Right cardiac atrium (tissue), 5 donors: ENCODE measurements at places on chromosomes 16 and 17.

GRCh38 chr16:28532940-28533647 lies 5.7 kb downstream of the NUPR1 start:
- no peak for DNase-seq

DNA sequence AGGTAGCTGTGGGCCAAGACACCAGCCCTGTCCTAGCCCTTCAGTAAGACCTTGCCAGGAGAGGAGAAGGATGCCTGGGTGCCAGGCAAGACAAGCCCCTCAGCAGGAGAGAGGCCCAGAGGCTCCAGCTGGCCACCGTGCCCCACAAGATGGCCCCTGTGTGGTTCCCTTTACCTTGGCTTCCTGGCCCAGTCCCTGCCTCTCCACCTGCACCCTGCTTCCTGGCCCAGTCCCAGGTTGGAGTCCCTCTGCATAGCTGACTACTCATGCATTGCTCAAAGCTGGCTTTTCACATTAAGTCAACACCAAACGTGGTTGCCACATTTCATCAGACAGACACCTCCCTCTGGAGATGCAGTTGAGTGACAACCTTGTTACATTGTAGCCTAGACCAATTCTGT lies 4.0 kb downstream of the SYNGR3 start:
- peak; percentile 50 for DNase-seq

GRCh38 chr17:34154961-34155730 lies 99.9 kb upstream of the CCL2 start:
- DNase-seq: no peak

- DNase-seq: peak; percentile 43
These were observed 65.6 kb downstream of the TOM1L2 start for GRCh38 chr17:17906418-17907215.

DNA sequence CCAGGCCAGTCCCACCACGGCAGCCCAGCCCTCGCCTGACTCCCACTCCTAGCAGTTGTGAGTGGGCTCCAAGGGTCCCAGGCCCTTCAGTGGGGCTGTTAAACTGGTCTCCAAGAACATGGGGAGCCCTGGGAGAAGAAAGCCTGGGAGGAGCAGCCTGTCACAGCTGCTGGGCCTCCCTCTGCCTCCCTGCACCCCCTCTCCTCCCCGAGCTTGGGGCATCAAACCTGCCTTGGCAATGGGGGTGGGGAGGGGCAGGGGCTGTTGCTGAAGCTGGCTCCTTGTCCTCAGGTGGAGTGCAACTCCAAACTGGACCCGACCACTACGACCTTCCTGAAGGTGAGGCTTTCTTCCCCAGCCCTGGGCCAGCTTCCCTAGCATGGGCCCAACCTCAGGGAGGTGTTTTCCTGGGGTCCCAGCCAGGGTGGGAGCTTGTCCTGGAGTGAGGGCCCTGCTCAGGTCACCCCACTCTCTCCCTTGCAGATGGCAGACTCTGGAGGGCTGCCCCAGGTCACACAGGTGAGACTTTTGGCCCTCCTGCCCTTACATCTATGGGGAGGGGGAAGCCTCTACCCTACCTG lies 6.6 kb upstream of the SETD6 start:
- DNase-seq: no peak

DNA sequence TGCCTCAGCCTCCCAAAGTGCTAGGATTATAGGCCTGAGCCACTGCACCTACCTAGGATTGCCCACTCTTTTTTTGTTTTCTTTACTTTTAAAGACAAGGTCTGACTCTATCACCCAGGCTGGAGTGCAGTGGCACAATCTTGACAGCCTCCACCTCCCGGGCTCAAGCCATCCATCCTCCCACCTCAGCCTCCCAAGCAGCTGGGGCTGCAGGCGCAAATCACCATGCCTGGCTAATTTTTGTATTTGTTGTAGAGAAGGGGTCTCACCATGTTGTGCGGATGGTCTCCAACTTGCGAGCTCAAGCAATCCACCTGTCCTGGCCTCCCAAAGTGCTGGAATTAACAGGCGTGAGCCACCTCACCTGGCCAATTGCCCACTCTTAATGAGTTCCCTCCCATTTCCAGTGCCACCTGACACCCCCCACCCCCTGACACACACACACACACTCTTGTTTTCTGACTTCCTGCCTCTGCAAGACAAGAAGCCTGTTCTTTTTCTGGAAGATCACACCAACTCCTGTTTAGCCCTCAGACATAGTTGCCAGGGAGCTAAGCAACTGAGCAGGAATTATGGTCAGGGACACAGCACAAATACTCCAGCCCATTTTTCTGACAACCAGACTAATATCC lies 2.6 kb downstream of the OVCA2 start:
- peak; percentile 24 for DNase-seq

- DNase-seq: peak; percentile 52
These were observed 9.8 kb downstream of the MSRB1 start for GRCh38 chr16:1933097-1933661.

- no peak for DNase-seq
These were observed 6.7 kb upstream of the LPO start for GRCh38 chr17:58231641-58232040.

GRCh38 chr16:679814-680624 lies at the start of gene STUB1:
TSS of gene STUB1 (plus strand) at chr16:680410. CDS start at chr16:680526, 116 bp downstream.
- peak; percentile 89 for DNase-seq

- DNase-seq: no peak
These were observed 14.1 kb downstream of the RAD51C start for GRCh38 chr17:58706351-58707140.

GRCh38 chr17:79670537-79671084 lies 59.8 kb upstream of the RBFOX3 start:
- DNase-seq: no peak

DNA sequence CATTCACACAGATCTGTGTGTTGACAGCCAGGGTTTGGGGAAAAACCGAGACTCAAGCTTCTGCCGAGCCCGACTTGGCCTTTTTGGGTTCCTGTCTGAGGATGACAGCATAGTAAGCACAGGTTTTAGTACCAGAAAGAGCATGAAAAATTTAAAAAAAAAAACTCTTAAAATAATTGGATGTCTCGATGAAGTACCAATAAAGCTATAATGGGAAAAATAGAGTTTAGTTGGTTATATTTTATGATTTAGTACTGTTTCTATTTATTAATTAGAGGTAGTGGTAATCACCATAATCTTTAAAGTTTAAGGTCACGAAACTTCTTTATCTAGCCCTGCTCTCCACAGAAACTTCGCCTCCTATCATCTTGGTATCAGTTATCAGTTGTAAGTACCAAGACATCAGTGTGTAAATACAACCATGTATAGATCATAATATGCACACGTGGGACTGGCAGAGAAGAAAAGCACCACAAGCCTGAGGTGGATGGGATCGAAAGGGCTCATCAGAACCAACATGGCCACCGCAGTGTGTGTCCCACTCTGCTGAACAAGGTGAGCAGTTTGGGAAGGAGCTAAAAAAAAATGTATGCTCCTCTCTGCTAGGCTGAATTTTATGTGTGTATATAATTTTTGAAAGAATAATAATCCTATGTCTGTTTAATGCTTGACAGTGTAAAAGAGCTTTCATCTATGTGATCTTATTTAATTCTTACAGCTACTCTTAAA lies 14.4 kb upstream of the EEF2K start:
- no peak for DNase-seq

- DNase-seq: peak; percentile 13
These were observed 16.5 kb downstream of the CHMP6 start for GRCh38 chr17:81008140-81008539.
